ENCODE measurements at places on chromosomes 2 and 18. TPM values are rescaled to one million over a fixed set of nuclear protein-coding genes. Genes with fewer than 3 reads are reported as not detected.

The GREB1 gene
- total RNA-seq: 1.2 TPM

The SCG2 gene
- total RNA-seq: 11.1 TPM

The BARD1 gene
- 12.8 TPM for total RNA-seq

The DCC gene
- total RNA-seq: not detected

The RBFA gene
- 23.5 TPM for total RNA-seq

The C1QL2 gene
- total RNA-seq: not detected

The LOXHD1 gene
- total RNA-seq: 0.27 TPM

The ARL4C gene
- 1.5 TPM for total RNA-seq

The KIAA2012 gene
- not detected for total RNA-seq

The IL37 gene
- total RNA-seq: not detected

The SERPINB13 gene
- not detected for total RNA-seq

The DSG4 gene
- not detected for total RNA-seq

The RGPD4 gene
- not detected for total RNA-seq

The KCNG3 gene
- total RNA-seq: not detected

The TIGD1 gene
- 7.0 TPM for total RNA-seq

The RESP18 gene
- total RNA-seq: not detected

The NTSR2 gene
- not detected for total RNA-seq

The CCDC85A gene
- total RNA-seq: 36.4 TPM

The SEMA4C gene
- 21.7 TPM for total RNA-seq

The GAL3ST2 gene
- not detected for total RNA-seq

The LHCGR gene
- total RNA-seq: 1.3 TPM

The UGT1A5 gene
- 1.8 TPM for total RNA-seq

The INHBB gene
- 21.1 TPM for total RNA-seq

The PROM2 gene
- total RNA-seq: 24.3 TPM

The ALPI gene
- total RNA-seq: not detected

The ZSWIM2 gene
- total RNA-seq: not detected

The TMEM178A gene
- 6.5 TPM for total RNA-seq

The NOSTRIN gene
- total RNA-seq: 48.1 TPM

The PIEZO2 gene
- 6.4 TPM for total RNA-seq

The LPIN1 gene
- 28.7 TPM for total RNA-seq

The AOX1 gene
- 144 TPM for total RNA-seq

The CBLN2 gene
- total RNA-seq: not detected

The ARHGAP28 gene
- total RNA-seq: 2.8 TPM

The SLC11A1 gene
- total RNA-seq: 5.8 TPM

The MC5R gene
- total RNA-seq: not detected
